Liver (tissue), 10 donors: ENCODE measurements at places on chromosomes 2 and 18.

DNA sequence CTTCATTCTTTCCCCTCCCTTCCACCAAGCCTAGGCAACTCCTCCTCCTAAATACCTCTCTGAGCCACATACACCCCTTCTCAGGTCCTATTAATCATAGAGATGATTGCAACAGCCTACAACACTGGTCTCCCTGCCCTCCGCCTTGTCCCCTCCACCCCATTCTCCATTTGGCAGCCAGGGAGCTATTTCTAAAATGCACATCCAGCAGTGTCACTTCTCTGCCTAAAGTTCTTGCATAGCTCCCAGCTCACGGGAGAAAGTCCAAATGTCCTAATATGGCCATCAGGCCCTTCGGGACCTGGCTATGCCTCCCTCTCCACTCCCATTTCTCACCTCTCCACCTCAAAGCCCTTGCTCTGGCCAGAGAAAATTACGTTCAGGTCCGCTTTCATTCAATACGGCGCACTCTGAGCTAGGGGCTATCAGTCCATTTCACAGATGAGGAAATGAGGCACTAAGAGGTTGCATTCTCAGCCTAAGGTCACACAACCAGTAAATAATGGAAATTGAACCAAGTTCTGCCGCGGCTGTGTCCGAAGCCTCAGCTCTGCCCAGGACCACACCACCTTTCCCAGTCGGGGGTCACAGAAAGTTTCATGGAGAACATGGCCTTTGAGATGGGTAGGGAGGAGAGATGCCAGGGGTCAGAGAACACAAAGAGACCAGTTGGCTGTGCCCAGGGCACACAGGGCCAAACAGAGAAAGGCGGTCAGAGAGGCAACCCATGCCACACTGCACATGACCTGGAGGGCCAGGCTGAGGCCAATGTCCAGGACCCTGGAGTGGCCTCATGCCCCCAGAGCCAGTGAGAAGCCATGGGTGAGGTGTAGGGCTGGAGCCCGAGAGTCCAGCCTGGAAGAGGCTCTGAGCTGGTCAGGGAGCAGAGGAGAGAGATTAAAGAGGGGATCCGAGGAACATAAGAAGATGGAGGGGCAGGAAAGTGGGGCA lies 72.8 kb downstream of the TNS1 start:
- no peak for DNase-seq

- peak; percentile 58 for DNase-seq
Measured at GRCh38 chr2:74548900-74549826, 4.6 kb downstream of the LOXL3 start.

DNA sequence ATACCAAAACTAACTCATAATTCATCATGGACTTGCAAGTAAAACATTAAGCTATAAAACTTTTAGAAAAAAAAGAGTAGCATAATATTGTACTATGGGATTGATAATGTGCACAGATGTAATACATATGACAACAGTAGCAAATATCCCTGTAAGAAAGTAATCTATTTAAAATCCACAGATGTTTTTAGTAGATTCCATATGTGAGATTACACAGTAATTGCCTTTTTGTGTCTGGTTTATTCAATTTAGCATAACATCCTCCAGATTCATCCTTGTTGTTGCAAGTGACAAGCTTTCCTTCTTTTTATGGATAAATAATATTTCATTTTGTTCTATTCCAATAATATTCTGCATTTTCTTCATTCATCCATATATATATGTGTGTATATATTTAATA lies 278.2 kb upstream of the LRRTM4 start:
- DNase-seq = no peak

DNA sequence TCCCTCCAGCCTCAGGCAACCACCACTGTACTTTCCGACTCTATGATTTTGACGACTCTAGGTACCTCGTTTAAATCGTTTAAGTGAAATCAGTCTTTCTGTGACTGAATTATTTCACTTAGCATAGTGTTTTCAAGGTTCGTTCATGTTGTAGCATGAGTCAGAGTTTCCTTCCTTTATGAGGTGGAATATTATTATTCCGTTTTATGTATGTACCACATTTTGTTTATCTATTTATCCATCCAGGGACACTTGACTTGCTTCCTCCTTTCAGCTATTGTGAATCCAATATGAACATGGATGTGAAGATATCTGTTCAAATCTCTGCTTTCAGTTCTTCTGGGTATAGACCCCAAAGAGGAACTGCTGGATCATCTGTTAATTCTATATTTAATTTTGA lies 19.1 kb downstream of the IL1R2 start:
- no peak for DNase-seq

DNA sequence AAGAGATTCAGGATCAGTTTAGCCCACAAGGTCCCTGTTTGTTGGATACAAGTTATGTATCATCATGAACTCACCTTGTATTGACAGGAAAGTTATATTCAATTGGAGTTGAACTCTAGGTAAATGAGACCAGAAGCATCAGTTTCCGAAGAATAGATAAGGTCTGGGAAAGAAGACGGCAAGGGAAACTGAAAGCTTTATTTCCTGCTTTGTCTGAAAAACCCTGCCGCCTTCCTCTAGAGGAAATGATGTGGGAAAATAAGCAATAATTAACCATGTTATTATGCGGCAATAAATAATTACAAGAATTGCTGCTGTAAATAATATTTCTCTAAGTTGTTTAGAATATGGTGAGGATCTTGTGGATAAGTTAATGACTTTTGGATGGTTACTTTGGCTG lies 32.0 kb downstream of the LPIN1 start:
- no peak for DNase-seq

DNA sequence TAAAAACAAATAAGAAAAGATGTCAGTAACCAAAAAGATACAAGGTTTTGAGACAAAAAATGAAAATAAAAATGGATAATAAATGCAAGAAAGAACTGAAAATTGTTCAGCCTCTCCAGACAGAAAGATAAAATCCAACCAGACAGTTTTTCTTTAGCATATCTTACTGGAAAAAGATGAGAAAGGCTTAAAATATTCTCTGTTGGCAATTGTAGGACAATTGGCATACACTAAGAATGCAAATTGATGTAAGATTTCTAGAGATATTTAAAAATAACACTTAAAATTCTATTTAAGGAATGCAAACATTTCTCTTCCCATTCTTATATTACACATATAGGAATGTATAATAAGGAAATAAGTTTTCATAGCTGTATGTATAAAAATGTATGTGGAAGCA lies 590.6 kb downstream of the DSC3 start:
- DNase-seq = no peak

DNA sequence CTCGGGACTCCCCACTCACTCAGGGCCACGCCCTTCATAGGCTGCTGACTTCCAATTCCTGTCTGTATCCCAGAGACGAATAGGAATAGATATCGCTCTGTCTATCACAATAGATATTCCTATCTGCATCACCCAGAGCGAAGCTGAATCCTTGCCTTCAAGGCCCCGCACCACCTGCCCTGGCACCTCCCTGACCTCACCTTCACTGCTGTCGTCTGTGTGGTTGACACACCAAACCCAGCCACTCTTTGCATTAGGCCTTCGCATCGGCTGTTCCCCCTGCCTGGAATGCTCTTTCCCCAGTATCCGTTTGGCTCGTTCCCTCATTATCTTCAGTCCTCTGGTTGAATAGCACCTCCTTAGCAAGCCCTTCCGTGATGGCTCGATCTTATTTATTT lies 43.5 kb downstream of the ATOH8 start:
- DNase-seq = no peak

GRCh38 chr18:68533641-68534040 lies 181.3 kb downstream of the TMX3 start:
- DNase-seq = no peak

DNA sequence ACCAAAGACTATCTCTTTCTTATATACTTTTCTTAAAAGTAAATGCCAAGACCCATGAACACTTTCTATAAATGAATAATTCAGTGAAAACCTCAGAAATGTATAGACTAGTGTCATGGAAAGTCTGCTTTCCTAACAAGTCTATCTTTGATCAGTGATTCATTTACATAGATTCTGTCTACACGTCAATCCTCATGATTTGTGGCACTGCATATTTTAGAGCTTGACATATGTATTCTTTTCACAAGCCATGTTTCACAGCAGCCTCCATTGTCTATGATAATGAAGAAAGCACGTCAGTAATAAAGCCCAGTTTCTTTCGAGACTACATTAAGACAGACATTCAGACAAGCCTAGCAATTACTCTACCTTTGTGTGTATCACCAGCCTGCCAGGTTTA lies 486.6 kb downstream of the IRS1 start:
- DNase-seq = no peak

- DNase-seq = no peak
Measured at GRCh38 chr2:8666581-8666980, 15.3 kb upstream of the ID2 start.

DNA sequence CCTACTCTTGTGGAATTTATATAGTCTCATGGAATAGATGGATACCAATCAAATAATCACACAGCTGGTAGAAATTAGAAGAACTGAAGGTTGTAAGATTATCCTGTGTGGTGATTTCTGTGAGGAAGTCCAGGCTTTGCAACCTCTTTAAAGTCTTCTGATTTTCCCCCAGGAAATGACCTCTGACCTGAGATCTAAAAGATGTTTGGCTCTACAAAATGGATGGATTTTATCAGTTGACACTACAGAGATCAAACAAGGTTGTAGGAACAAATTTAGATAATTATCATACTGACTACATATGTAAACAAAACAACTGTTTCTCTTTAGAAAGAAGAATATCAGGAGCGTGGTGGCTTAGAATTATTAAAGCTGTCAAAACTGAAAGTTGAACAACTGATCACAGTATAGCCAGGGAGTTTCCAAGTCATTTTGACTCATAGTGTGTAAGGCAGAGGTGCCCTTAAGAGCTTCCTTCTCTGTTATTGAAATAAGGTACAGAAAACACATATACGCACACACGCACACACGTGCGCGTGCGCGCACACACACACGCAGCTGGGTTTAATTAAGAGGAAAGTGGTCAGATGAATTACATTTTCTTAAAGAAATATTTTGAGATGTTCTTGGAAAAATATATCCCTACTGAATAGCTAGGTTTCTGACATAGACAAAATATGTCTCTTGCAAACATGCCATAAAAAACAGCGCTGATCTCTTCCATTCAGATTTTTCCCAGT lies 35.5 kb upstream of the PELI1 start:
- DNase-seq = no peak

DNA sequence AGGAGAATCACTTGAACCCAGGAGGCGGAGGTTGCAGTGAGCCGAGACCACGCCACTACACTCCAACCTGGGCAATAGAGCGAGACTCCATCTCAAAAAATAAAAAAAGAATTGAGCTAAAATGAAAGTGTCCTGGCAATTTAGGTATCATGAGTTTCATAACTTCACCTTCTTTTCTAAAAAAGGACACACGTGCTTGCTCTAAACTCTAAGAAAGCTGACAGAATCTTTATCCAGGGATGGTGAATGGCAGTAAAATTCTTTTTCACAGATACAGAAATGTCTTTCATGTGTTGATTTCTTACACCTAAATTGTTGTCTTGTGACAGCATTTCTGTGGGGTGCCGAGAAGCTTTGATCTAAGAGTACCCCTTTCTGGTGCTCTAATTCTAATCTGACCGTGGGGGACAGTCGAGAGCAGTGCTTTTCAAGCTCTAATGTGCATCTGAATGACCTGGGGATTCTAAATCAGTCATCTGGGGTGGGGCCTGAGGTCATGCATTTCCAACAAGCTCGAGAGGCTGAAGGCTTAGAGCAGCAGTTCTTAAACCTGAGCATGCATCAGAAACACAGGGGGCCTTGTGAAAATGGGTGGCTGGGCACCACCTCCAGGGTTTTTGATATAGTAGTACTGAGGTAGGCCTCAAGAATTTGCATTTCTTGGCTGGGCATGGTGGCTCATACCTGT lies 42.1 kb upstream of the REL start:
- no peak for DNase-seq

DNA sequence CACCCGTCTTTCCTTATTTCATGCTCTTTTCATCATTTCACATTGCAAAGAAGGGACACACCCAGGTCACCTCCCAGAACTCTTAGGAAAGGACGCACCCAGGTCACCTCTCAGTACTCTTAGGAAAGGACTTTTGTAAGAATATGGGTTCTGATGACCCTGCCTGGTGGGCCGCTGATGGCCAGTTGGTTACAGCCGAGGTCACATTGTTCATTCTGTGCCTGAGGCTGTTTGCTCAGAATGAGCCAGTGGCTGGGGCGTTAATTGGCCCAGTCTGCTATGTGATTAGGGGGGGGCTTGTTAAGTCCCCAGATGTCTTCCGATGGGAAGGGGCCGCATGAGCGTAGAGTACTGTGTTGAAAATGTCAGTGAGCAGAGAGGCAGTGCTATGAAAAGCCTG lies 9.4 kb downstream of the MLPH start:
- DNase-seq = no peak

DNA sequence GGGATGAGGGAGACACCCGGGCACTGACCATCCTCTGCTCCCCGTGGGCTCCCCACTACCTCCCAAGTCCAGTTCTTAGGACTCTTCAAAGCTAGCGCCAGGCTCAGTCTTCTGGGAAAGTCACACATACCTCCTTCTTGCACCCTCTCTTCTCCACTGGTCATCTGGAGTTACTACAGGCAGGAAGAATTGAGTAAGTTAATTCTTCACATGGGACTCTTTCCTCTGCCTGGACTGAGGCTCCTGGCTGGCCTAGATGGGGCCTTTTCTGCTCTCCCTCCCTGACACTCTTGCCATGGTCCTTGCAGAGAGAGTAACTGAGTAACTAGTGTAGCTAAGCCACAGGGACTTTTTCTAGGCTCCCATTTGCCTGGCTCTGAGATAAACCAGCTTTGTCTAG lies 96.5 kb upstream of the CELF4 start:
- no peak for DNase-seq

GRCh38 chr2:1717113-1717512 lies 27.2 kb downstream of the PXDN start:
- DNase-seq = no peak

GRCh38 chr2:192139813-192140212 lies 54.9 kb downstream of the TMEFF2 start:
- no peak for DNase-seq

DNA sequence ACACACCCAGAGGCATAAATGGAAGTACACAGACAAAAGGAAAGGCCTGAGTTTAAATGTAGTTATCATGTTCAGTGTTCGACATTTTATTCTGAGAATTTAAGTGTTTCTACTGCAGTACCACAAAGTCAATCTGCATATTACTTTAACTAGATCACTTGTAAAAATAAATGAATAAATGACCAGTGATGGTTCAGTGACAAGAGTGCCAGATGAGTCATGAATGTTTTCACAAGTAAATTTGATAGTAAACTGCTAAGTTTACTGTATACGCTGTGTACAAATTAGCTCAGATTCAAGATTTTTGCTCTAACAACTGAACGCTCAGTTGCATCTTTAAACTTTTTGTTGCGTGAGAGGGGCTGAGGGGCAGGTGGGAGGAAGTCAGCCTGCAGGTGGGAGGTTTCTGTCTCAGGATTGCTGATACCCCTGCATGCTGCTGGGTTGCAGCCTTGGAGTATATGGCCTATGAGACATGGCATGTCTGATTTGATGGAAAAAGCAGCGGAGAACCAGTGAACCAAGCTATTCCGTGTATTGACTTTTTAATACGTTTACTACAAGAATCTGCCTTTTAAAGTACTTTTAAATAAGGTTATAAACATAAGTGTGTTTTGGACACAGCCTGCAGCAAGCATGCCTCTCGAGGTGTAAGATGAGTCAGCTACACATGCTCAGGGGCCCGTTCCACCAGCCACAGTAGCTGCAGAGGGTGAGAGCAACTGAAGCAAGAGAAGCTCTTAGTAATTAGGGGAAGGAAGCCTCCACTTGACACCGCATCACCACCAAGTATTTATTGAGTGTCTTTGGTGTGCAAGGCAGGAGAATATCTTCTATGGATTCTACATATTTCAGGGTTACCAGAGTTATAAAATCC lies 245.1 kb downstream of the NEDD4L start:
- no peak for DNase-seq

GRCh38 chr18:23189099-23189498 lies 53.8 kb downstream of the CABLES1 start:
- DNase-seq = no peak

GRCh38 chr18:48442761-48443160 lies 33.6 kb upstream of the ZBTB7C start:
- no peak for DNase-seq
